ENCODE measurements at places on chromosomes 7 and 10. TPM values are rescaled to one million over a fixed set of nuclear protein-coding genes. Genes with fewer than 3 reads are reported as not detected.
A peak's percentile ranks its signal among the peaks of the same experiment; 100 is the strongest.

DNA sequence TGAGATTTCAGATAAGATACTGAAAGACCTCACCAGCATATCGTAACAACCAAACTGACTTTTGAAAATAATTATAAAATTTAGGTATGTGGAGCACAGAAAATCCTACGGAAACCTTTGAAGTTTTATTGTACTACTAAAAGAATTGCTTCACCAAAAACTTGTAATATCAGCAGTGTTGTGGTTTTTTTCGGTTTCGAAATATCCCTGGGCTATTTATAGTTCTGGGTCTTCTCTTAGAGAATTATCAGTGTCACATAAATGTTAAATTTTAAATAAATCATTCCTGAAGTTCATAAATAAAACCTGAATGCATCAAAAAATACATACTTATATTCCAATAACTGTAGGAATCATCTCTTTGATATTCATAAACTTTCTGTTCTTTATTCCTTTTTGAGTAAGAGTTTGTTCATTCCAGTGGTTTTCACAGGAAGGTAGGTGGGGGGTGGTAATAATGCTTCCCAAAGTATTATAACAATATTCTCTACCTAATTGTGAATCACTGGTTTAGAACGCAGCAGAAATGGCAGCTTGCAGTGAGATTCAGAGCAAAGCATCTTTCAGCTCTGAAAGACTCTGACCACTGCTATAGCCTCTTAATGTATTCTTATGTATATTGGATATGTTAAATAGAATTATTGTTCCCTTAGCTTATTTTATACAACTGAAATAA lies 60.2 kb downstream of the ZNF277 start:
- no peaks in the 10 kb centered on the region for H3K27me3 ChIP-seq
- no peak overlapping the region for H3K27ac ChIP-seq
- DNase-seq, result no peak
- H3K4me1 ChIP-seq, result no peaks in the 10 kb centered on the region
- no peaks in the 10 kb centered on the region for H3K36me3 ChIP-seq

DNA sequence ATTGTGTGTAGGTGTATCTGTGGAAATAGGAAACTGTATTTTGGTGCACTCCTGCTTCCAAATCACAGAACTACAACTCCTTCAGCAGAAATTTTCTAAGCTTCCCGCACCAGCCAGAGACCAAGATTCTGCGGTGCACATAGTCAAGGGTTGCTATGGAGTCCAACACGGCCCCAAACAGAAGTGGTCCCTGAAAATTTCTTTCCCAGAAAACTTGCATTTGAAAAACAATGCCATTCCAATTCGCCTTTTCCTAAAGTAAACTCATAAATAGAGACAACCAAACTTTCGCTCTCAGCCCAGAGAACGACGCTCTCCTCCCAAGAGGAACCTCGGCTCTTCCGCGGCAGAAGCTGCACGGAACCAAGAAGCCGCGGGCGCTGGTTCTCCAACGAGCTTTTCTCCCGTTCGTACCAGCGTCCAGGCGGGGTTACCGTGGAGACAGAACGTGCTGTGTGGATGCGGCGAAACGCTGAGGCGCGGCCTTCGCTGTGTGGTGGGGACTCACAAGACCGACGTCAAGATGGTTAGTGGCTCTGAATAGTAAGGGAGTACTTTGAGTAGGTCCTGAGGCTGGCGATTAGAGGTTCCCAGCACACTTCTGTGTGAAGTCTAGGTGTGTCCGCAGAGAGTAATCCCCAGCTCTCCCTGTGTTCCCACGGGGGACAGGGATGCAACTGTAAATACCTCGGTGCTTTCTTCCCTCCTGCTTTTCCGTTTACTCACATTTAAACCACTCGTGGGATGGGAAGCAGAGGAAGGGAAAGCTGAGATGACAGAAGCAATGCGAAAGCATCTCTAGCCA lies 24.0 kb upstream of the ZC3HAV1 start:
- H3K4me1 ChIP-seq, result peaks cover 9% of the 10 kb centered on the region
- peak overlapping the region; percentile 58 for H3K4me3 ChIP-seq
- H3K36me3 ChIP-seq, result no peaks in the 10 kb centered on the region
- DNase-seq, result peak; percentile 90

GRCh38 chr10:127040756-127041155 lies 135.5 kb downstream of the DOCK1 start:
- no peaks in the 10 kb centered on the region for H3K36me3 ChIP-seq
- H3K27ac ChIP-seq, result no peak overlapping the region
- no peak for DNase-seq
- no peak overlapping the region for H3K4me3 ChIP-seq

GRCh38 chr10:113991091-113991860 lies 52.4 kb upstream of the ADRB1 start:
- H3K4me1 ChIP-seq, result peaks cover 9% of the 10 kb centered on the region
- no peaks in the 10 kb centered on the region for H3K36me3 ChIP-seq
- DNase-seq, result no peak
- H3K27me3 ChIP-seq, result no peaks in the 10 kb centered on the region

DNA sequence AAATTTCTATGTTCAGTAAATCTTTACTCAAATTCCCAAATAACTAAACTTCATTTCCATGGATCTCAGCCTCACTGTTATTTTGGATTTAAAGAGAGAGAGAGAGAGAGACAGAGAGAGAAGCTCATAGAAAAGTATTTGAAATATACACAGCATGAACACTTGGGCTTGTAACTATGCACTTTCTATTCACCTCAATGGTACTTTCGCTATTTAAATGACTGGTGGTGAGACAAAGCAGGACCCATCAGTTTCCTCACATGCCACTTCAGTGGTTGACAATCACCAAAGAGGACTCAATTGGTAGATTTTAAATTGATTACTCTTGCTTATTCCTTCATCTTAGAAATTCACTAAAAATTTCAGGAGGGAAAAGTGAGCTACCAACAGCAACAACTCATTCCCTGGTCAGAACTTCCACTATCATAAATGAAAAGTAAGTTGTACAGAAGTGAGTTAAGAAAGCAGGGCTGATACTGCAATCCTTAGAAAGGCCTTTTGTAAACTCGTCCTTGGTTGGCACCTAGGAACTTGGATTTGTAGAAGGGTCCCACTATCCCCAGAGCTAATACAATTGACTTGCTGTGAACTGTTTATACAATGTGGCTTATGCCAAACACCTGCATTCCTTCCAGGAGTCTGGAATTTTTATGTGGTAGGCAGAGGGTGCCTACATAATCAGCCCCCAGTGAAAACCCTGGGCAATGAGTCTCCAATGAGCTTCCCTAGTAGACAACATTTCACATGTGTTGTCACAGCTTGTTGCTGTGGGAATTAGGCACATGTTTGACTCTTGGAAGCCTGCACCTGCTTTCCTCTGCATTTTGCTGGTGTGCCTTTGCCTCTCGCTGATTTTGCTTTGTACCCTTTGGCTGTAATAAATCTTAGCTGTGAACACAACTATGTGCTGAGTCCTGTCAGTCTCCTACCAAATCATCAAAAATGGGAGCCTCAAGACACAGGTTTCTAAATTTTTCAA lies 10.8 kb downstream of the ERLIN1 start:
- no peaks in the 10 kb centered on the region for H3K4me1 ChIP-seq
- H3K27ac ChIP-seq, result no peak overlapping the region
- no peak for DNase-seq
- peaks cover 72% of the 10 kb centered on the region for H3K36me3 ChIP-seq
- H3K27me3 ChIP-seq, result no peaks in the 10 kb centered on the region
- H3K4me3 ChIP-seq, result no peak overlapping the region

DNA sequence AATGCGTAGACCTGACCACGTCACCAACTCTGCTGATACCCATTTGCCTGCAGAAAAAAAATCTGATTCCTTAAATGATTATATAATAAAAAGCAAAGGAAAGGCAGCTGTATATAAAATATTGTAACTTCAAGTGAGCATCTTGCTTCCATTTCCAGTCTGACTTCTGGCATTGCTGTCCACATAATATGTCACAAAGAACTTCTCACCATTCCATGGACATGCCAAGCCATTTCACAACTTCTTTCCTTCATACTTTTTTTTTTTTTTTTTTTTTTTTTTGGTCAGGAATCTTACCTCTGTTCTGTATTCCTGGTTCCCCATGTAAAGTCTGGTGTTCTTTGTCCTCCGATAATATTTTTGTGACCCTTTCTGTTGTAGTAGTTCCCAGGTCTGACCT lies 165.5 kb downstream of the SND1 start:
- H3K4me3 ChIP-seq, result no peak overlapping the region
- no peaks in the 10 kb centered on the region for H3K27me3 ChIP-seq
- no peak overlapping the region for H3K27ac ChIP-seq
- peaks cover 20% of the 10 kb centered on the region for H3K4me1 ChIP-seq

DNA sequence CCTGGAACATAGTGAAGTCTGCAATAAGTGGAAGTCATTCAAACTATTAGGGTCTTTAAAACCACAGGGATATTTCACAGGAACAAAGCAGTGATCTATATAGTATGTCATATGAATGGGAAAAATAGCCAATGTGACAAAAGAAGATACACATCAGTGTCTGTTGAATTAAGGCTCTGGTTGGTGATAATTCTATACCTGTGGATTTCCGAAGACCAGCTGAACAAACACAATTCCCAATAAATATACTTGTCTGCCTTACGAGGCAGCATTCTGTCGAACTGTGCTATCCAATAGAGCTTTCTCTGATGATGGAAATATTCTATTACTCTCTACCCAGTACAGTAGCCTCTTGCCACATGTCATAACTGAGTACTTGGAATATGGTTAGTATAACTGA lies 55.9 kb upstream of the CAV2 start:
- H3K27ac ChIP-seq, result no peak overlapping the region
- H3K4me1 ChIP-seq, result no peaks in the 10 kb centered on the region
- no peaks in the 10 kb centered on the region for H3K36me3 ChIP-seq
- DNase-seq, result no peak
- no peak overlapping the region for H3K4me3 ChIP-seq

DNA sequence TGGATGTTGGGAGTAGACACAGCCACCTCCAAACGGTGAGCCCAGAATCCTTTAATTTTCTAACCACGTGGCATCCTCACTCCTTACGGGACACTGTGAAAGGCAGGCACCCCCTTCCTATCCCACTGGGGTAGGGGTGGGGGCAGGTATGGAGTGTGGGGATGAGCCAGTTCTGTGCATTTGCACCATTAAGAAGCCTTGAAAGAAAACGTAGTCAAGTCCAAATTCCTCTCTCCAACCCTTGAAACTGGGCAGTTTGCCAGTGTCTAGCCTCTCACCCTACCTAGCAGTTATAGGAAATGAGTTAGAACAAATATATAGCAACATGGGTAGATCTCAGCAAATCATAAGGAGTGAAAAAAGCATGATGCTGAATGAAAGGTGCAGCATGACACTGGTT lies 92.4 kb upstream of the LEP start:
- H3K4me1 ChIP-seq, result no peaks in the 10 kb centered on the region
- no peak overlapping the region for H3K4me3 ChIP-seq
- H3K27ac ChIP-seq, result no peak overlapping the region
- no peaks in the 10 kb centered on the region for H3K36me3 ChIP-seq
- DNase-seq, result no peak
- H3K27me3 ChIP-seq, result peaks cover 4% of the 10 kb centered on the region

DNA sequence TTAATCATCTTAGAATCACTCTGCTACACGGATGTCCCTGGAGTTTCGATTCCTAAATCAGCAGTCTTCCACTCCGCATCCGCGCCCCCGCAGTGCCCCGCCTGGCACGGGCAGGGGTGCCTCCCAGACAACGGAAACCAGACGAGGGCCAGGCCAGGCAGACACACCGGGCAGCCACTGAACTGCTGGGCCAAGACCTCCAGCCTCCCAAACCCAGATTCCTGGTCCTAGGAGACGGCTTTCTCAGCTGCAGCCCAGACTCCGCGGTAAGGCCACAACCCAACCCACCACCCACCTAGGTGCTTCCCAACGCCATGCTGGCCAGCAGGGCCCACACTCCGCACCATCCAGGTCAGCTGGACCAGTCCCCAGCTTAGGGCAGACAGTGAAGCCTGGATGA lies 33.2 kb downstream of the MAD1L1 start:
- H3K4me1 ChIP-seq, result no peaks in the 10 kb centered on the region
- H3K36me3 ChIP-seq, result peaks cover 39% of the 10 kb centered on the region
- no peak overlapping the region for H3K4me3 ChIP-seq
- no peak for DNase-seq
- no peak overlapping the region for H3K27ac ChIP-seq

DNA sequence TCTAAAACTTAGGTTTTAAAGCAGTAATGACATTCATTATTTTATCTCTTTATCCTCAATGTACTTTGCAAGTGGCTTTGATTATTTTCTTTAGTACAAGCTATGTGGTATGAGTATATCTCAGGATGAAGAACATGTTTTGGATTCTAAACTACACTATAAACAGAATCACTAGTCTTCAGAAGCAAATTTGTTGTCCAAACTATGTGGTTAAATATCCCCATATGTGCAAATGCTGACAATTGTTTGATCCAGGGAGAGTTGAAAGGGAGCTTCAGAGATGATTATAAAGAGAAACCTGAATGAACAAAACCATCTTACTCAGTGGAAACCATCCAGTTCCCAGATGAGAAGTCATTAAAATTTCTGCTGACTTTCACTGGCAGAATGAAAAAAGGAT lies 179.3 kb downstream of the MDFIC start:
- H3K36me3 ChIP-seq, result no peaks in the 10 kb centered on the region
- H3K27me3 ChIP-seq, result no peaks in the 10 kb centered on the region
- H3K27ac ChIP-seq, result no peak overlapping the region
- DNase-seq, result no peak

DNA sequence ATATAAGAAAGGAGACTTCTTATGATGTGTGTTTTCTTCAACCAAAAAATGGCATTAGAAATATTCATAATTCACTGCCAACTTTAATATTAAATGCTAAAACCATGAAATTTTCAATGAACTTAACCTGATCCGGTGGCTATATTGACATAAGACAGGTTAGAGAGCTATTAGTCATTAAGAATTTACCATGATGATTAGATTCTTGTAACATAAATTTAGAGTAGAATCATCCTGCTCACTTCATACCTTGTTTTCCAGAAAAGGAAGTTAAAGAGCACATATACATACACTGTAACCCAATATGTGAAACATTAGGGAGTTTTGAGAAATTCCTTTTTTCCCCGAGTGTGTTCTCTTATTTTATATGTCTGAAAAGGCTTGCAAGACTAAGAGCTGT lies 430.3 kb upstream of the SEMA3A start:
- DNase-seq, result no peak
- H3K4me3 ChIP-seq, result no peak overlapping the region
- H3K27ac ChIP-seq, result no peak overlapping the region
- no peaks in the 10 kb centered on the region for H3K27me3 ChIP-seq
- H3K36me3 ChIP-seq, result no peaks in the 10 kb centered on the region
- no peaks in the 10 kb centered on the region for H3K4me1 ChIP-seq

DNA sequence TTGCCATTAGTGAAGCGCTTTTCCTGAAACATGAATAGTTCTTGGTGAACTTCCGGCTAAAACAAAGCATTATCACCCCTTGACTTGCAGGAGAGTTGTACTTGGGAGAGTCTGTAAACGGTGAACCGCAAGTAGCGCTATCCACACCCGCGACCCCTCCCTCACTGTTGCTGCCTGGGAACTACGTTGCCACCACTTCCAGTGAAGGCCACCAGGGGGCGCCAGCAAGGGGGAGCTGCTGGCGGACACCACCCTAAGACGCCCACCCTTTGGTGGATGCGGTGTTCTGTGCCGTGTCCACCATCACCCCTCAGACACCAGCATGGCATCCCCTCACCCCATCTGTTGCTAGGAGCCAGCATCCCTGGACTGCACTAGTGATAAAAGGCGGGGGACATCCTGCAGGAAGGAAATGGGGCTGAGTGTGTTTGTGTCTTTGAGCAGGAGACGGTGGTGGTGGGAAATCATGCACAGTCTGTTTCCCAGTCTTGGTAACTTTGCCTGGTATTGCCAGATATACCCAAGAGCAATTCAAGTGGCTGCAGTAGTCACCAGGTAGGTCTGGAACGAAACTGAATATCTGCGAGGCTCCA lies 298.2 kb downstream of the FRMD4A start:
- no peaks in the 10 kb centered on the region for H3K27me3 ChIP-seq
- H3K4me3 ChIP-seq, result no peak overlapping the region
- peaks cover 5% of the 10 kb centered on the region for H3K4me1 ChIP-seq

Gene SLC29A4
- total RNA-seq, result 0.24 TPM

Gene HOXA3
- total RNA-seq, result not detected

Gene AKR1C8
- total RNA-seq, result not detected

Gene FAS
- total RNA-seq, result 13.7 TPM

Gene UBE2D1
- 13.5 TPM for total RNA-seq

Gene SDK1
- 2.0 TPM for total RNA-seq

Data from B cell (primary cell).